ENCODE measurements at places on chromosomes 5 and 9. TPM values are rescaled to one million over a fixed set of nuclear protein-coding genes. Genes with fewer than 3 reads are reported as not detected.

DNA sequence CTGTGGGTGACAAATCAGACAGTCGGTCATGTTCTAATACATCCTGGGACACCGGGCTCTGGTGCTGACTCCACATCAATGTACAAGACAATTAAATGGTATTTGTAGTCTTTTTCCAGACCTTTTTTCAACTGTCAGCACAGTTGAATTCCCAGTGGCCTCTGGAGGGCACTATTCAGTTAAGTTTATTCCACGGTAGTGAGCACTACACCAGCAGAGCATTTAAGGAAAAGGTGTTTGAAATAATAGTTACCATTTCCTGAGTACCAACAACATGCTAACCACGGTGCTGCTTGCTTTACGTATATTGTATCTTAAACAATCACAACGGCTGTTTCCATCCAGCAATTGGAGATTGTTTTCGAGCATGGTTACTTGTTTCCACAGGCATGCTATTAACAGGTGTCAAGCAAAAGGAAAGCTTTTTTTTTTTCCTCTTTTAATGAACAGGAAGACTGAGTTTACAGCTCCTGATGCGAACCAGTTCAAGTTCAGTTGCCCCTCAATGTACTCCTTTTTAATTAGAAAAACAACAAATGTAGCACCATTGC is 186.7 kb downstream of the PDZD2 start:
- no peak overlapping the region for H3K4me3 ChIP-seq
- DNase-seq = peak; percentile 58
- no peak overlapping the region for H3K27ac ChIP-seq
- no peaks in the 10 kb centered on the region for H3K4me1 ChIP-seq
- no peaks in the 10 kb centered on the region for H3K36me3 ChIP-seq

DNA sequence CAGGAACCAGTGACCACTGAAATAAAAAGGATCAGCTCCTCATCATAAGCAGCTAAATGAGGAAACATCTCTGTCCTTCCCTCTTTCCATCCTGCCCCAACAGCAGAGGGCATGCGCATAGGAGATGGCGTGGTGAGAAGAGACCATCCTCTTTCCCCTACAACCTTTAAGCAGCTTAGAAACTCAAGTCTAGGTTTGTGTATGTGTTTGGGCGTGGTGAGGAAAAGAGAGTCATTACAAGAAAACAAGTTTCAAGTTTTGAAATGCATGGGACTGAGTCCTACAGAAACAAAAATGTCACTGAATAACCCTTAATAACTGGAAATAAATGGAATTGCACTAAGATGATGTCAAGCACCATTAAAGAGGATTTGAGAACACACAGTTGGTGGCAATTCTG is 96.4 kb upstream of the IL12B start:
- DNase-seq = no peak
- H3K4me3 ChIP-seq = no peak overlapping the region
- no peaks in the 10 kb centered on the region for H3K4me1 ChIP-seq
- H3K27ac ChIP-seq = no peak overlapping the region
- H3K36me3 ChIP-seq = no peaks in the 10 kb centered on the region

DNA sequence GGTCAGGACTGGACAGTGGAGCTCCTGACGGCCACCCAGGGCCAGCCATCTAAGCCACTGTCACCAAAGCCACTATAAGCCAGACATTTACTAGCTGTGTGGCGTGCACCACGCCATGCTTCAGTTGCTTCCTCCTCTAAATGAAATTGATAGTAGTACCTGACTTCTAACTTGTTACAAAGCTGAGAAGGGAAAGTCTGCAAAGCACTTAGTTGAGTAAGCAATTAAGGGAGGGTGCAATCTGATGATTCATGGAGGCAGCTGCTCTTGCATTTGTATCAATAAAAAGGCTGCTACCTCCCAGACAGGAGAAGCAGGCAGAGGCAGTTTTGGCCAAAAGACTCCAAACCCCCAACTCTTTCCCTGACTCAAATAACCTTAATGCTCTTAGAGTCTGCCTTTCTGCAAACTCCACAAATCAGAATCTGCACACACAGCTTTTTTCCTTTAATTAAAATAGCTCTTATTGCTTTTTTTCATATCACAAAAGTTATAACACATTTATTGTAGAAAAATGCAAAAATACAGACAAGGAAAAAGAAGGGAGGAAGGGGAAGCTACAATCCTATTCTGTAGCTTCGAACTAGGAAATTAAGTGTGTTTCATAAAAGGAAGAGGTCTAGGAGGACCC is 19.3 kb upstream of the RAPGEF1 start:
- H3K36me3 ChIP-seq = no peaks in the 10 kb centered on the region
- H3K4me1 ChIP-seq = no peaks in the 10 kb centered on the region
- no peaks in the 10 kb centered on the region for H3K27me3 ChIP-seq

DNA sequence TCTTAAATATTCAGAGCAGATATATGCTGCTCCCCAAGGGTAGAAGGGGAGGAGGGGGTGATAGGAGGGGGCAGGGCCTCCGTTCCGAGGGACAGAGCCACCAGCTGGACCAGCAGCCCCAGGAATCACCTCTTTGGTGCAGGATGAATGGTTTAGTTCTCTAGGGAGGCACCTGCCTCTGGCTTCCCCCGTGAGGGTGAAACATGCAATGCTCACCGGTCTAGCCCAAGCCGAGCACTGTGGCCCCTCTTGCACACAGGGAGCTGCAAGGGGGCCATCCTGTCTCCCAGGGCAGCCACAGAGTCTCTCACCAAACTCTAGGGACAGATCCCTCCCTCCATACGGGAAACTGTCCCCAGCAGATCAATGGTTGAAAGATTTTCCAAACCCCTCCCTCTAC is 163.7 kb downstream of the DAB2IP start:
- no peak overlapping the region for H3K27ac ChIP-seq
- H3K27me3 ChIP-seq = no peaks in the 10 kb centered on the region
- DNase-seq = no peak

DNA sequence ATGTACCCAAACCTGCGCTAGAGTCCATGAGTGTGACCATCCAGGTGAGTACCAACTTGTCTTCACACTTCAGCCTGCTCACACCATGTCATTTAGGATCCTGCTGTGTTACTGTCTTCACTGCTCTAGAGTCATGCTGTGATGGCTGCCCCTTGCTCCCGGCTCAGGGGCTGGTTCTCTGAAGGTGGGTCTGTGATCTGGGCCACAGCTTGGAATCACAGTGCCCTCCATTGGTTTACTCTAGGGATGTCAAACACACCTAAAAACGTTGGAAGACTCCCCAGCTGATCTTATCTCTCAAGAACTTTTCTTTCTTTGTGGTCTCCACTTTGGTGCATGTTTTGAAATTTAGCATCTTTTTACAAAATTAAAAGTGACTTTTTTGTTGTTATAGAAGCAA is 53.8 kb downstream of the NFX1 start:
- no peaks in the 10 kb centered on the region for H3K4me1 ChIP-seq
- H3K27ac ChIP-seq = no peak overlapping the region
- no peak for DNase-seq
- no peak overlapping the region for H3K4me3 ChIP-seq
- H3K27me3 ChIP-seq = no peaks in the 10 kb centered on the region
- H3K36me3 ChIP-seq = peaks cover 32% of the 10 kb centered on the region

GRCh38 chr5:59274106-59274636 is 619.4 kb downstream of the PDE4D start:
- no peaks in the 10 kb centered on the region for H3K36me3 ChIP-seq
- DNase-seq = no peak
- no peaks in the 10 kb centered on the region for H3K27me3 ChIP-seq
- peaks cover 5% of the 10 kb centered on the region for H3K4me1 ChIP-seq

CDC25C gene
- total RNA-seq = 14.1 TPM

ZNF883 gene
- not detected for total RNA-seq

FOXD4 gene
- 0.23 TPM for total RNA-seq

- no peaks in the 10 kb centered on the region for H3K4me1 ChIP-seq
- no peak overlapping the region for H3K4me3 ChIP-seq
- no peak for DNase-seq
These were observed 24.1 kb upstream of the TRAF1 start for GRCh38 chr9:120950421-120951388.

DNA sequence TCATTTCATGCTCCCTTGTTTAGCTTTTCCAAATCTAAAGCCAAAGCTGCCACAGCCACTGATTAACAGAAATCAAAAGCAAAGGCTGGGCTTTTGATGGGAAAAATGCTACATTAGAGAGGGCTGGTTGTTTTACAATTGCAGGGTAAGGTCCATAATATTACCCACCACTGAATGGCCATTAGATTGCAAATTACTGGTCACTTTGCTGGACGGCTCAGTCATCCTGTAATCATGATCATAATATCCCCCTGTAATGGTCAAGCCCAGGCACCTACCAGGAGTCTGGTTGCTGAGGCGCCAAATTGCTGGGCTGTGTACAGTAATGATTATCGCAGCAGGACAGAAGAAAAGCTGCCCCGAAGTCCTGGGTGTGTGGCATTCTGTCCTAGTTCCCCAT is 286.5 kb downstream of the ZSWIM6 start:
- no peaks in the 10 kb centered on the region for H3K4me1 ChIP-seq
- DNase-seq = no peak
- H3K4me3 ChIP-seq = no peak overlapping the region
- no peaks in the 10 kb centered on the region for H3K27me3 ChIP-seq
- H3K36me3 ChIP-seq = no peaks in the 10 kb centered on the region

GRCh38 chr5:3036041-3036788 is 284.7 kb upstream of the IRX2 start:
- H3K36me3 ChIP-seq = no peaks in the 10 kb centered on the region
- no peak overlapping the region for H3K4me3 ChIP-seq
- no peaks in the 10 kb centered on the region for H3K27me3 ChIP-seq
- no peak for DNase-seq
- H3K27ac ChIP-seq = no peak overlapping the region

GRCh38 chr9:91937056-91937455 is 13.0 kb downstream of the ROR2 start:
- H3K4me3 ChIP-seq = no peak overlapping the region
- H3K27me3 ChIP-seq = no peaks in the 10 kb centered on the region
- H3K36me3 ChIP-seq = no peaks in the 10 kb centered on the region
- H3K27ac ChIP-seq = no peak overlapping the region

IL33 gene
- not detected for total RNA-seq

SAPCD2 gene
- 18.4 TPM for total RNA-seq

HMCN2 gene
- total RNA-seq = 0.05 TPM

- H3K36me3 ChIP-seq = no peaks in the 10 kb centered on the region
- H3K4me3 ChIP-seq = no peak overlapping the region
- H3K4me1 ChIP-seq = peaks cover 12% of the 10 kb centered on the region
These were observed 2.0 kb downstream of the PCDHGC3 start for GRCh38 chr5:141477815-141478214.

DNA sequence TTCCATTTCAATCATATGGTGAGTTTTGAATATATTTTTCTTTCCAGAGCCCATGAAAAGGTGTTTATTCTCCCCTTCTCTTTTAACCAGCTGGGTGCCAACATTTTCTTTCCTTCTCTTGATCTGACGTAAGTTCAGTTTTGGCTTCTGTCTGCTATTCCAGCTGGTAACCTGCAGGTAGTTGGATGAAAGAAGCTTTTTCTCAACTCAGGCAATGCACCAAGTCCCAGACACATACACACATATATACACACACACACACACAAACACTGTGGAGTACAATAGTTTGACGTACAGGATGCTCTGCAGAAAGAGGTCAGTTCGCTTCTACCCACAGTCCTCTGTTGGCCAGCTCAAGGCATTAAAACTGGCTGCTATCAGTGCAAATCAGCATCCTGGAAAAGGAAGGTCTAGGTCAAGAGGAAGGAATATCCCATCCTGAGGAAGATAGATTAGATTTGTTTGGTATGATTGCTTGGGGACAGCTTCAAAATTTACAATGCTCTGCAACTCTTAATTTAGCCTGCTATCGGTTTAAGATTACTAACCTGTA is 214.3 kb upstream of the SEMA6A start:
- H3K4me3 ChIP-seq = no peak overlapping the region
- no peaks in the 10 kb centered on the region for H3K4me1 ChIP-seq
- no peaks in the 10 kb centered on the region for H3K27me3 ChIP-seq

Measured in Panc1 (cell line).